ENCODE measurements at places on chromosomes 12 and 14.

GRCh38 chr12:61916831-61917230, 343.4 kb upstream of the USP15 start:
- DNase-seq, result no peak

- DNase-seq, result no peak
Measured at GRCh38 chr14:40447017-40447416, 1014.8 kb upstream of the FBXO33 start.

- no peak for DNase-seq
Measured at GRCh38 chr12:122887819-122888212, 8.1 kb downstream of the VPS37B start.

DNA sequence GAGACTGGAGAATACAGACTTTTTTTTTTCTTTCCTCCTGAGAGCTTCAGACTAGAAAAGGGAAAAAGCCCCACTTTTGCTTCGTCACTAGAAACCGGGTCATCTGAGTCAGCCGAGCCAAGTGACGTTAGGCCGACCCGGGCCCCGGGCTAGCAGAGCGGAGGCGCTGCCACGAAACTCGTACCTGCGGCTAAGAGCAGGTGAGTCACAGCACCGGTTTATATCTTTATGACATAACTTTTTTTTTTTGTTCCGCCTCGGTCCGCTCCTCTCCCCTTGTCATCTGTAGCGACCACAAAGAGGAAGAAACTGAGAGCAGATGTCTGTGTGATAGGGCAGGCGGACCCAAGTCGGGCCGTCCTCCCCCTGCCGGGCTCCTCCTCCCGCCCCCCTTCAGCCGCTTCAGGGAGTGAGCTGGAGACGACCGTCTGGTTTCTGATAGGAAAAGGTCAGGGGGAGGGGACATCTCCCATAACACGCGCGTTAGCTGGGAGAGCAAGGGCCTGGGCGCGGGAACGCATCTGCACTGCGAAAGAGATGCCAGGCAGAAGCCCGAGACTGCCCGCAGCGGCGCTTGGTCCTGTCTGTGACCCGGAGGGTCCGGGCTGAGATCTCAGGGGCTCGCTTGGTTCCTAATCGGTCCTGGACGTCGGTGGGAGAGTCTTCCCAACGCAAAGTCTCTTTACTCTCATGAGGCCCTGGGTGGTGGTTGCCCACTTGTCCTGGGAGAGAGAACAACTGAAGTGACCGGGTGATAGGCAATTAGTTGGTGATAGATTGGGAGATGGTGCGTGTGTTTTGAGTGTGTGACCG, 586 bp downstream of the TTC6 start:
- no peak for DNase-seq

GRCh38 chr14:33564774-33565630, 385.9 kb downstream of the EGLN3 start:
- DNase-seq, result peak; percentile 47

GRCh38 chr14:25358330-25358729, 308.4 kb upstream of the STXBP6 start:
- no peak for DNase-seq

DNA sequence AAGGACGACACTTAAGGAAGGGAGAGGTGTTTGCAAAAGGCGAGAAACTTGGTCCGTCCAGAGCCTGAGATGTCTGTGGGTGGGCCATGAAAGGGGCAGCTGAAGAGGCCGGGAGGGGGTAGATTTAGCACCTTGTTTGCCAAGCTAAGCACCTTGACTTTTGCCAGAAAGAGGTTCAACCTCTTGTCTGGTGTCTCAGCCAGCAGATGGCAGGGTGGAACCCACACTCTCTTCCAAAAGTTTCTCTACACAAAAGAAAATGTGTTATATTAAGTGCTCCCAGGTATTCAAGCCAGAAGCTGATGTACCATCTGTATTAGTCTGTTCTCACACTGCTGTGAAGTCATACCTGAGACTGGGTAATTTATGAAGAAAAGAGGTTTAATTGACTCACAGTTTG, 69.9 kb downstream of the SUDS3 start:
- no peak for DNase-seq

GRCh38 chr12:16350682-16351081, 3.2 kb downstream of the MGST1 start:
- peak; percentile 96 for DNase-seq

GRCh38 chr14:104419865-104420505, 159.6 kb upstream of the C14orf180 start:
- no peak for DNase-seq

DNA sequence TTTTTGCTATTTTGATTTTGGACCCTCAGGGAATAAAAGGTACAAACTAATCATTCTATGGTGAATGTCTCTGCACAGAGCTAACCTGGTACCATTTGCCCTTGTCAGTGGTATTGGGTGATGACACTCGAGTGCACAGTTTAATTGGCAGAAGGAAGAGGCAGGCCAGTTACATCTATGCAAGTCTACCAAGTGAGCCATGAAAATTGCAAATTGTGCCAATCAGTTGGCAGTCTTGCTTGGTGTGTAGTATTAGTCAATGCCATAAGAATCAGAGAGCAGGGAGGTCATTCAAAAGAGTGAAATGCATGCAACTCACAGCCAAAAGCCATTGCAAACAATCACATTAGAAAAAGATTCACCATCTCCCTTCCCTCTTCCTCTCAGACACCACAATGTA, 479.6 kb downstream of the ADAMTS20 start:
- no peak for DNase-seq

DNA sequence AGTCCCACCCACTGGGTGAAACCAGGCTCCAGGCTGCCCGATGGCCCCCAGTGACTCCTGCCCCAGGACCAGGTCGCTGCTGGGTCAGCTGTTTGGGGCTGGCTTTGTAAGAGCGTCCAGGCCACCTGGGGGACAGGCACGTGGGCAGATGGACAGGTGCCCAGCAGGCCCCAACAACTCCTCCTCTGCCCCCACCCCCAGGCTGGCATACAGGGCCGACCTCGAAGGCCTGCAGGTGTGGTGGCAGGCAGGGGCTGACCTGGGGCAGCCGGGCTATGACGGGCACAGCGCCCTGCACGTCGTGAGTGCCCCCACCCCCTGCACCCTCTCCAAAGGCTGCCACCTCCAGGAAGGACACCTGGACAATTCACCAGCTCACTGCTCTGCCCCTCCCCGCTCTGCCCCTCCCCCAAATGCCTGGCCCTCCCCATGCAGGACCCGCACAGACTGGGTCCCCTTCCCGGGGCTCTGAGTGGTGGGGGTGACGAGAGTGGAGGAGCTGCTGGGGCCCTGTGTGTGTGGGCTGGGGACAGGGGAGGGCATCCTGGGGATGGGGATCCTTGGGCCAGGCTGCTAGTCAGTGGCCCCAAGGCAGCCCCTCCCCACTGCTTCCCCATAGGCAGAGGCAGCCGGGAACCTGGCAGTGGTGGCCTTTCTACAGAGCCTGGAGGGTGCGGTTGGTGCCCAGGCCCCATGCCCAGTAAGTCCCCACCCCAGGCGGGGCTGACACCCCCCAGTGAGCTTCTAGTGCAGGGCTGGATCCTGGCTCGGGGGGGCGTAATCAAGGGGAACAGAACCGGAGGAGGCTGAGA, 26.0 kb downstream of the ASPG start:
- DNase-seq, result no peak

- DNase-seq, result no peak
Measured at GRCh38 chr12:87198181-87198580, 831.0 kb downstream of the C12orf50 start.

GRCh38 chr14:101992708-101993107, 28.3 kb downstream of the DYNC1H1 start:
- no peak for DNase-seq

DNA sequence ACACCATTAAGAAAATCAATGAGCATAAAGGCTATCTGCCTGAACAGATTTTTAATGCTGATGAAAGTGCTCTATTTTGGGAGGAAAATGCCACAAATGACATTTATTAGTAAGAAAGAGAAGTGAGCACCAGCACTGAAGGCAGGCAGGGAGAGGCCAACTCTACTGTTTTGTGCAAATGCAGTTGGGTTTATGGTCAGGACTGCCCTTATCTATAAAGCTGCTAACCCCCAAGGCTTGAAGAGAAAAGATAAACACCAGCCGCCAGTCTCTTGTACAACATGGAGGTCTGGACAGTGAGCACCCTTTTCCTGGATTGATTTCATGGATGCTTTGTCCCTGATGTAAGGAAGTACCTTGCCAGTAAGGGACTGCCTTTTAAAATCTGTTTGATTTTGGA, 246.8 kb upstream of the SFSWAP start:
- no peak for DNase-seq

DNA sequence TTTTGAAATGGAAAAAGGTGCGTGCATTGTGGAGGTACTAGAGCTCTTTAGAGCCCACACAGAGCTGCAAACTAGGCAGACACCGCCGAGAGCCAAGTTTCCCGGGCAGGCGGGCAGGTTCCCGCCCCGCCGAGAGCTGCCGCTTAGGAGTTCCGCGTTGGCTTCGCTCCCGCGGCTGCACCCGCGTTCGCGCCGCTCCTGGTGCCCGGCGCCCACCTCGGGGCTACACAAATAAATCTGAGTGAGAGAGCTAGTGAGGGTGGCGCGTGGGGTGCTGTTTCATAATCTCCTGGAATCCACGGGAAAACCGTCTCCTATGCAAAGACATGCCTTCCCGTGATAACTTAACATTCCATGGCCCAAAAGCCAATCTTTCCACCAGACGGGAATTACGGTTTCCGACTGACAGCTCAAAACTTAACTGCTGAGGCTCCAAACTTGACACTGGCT, 645 bp downstream of the KITLG start:
- no peak for DNase-seq

GRCh38 chr14:24237463-24237955, 4.8 kb downstream of the GMPR2 start:
- DNase-seq, result no peak

DNA sequence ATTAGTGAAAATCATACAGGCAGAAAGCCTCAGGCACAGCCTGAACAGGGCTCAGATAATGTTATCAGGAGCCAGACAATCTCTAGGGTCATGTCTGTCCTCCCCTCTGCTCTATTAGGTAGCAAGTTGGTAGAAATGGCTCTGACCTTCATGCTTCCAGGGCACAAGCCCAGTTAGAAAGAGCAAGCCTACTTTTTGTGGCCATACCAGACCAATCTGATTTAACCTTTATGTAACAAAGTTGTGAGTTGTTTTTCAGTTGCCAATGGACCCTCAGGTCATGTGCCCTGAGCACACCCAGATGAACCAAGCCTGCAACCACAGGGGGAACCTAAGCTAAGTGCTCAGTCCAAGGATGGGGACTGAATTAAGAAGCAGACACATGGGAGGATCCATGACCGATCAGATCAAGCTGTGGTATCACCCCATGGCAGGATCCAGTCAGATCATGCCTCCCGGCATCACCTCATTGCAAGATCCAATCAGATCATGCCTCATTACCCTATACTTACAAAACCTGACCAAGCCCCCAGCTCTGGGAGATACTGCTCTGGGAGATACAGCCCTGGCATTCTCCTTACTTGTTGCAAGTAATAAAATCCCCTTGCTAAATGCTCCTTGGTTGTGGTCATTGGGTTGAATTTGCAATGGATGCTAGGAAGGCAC, 18.8 kb upstream of the HIGD1C start:
- no peak for DNase-seq

DNA sequence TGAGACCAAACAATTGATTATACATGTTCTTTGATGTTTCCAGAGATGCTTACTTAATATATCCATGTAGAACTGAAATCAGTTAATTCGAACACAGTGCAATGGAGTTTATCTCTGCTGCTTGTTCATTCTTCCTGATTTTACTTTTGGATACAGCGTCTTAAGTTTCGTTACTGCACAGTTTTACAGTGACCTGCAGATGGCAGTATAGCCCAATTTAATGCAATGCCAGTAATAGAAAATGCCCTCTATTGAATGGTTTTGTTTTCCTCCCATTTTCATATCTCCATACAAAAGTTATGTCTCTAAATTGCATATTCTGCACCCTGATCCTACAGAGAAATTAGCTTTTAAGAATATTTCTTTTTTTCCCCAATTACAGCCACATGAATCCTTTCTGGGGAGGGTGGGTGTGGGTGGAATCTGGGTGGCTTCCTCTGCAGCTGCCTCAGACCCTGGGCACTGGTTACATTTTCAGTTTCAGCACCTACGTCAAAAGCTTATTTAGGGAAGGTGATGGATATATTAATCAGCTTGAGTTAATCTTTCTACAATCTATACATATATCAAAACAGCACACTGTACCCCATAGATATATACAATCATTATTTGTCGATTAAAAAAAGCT, 101.1 kb upstream of the DCD start:
- peak; percentile 48 for DNase-seq

DNA sequence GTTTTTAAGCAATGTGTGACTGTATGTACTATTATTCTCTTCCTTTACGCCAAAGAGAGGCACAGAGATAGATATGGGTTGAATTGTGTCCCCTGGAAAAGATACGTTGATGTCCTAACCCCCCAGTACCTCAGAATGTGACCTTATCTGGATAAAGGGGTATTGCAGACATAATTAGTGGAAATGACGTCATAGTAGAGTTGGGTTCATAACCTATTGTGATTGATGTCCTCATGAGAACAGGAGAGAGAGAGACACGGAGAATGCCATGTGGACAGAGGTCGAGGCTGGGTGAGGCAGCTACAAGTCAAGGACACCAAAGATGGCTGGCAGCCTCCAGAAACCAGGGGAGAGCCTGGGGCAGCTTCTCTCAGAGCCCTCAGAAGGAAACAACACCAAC, 376.3 kb downstream of the FUT8 start:
- DNase-seq, result no peak

DNA sequence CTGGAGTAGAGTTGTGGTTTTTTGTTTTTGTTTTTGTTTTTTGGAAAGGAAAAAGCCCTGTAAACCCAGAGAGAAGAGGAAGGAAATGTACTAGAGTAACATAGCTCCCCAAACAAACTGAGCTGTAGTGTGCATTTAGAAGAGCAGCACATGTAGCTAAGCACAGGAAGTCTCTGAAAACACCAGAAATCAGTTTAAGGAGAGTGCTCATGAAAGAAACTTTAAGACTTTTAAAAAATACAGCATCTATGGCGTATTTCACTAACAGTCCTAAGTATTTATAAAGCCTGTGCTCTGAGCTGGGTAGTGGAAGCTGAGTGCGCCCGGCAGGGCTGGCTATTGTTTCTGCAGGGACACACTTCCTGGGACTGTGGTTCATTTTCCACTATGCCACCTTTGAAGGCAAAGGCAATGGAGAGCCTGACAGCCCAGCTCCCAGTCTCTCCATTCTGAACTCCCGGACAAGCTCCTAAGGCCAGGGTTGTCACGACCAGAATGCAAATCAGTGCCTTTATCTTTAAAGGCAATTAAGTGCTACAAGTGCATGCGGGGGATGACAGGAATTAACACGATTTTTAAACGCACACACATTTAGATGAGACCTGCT, 45.4 kb downstream of the NIN start:
- no peak for DNase-seq

DNA sequence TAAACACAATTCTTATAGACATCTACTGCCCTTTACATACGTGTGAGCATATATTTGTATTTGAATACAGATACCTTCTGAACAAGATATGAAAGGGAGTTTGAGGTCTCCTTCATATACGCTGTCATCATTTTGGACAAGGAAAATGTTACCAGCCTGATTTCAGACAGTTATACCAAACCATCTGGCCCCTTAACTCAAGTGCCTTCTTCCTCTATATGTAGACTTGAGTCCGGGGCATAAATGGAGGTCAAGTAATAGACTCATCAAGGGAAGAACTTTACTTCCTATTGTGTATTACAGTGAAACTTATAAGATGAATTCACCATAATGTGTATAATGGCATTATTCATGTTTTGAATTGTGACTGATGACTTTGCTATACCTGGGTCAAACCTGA, 52.2 kb downstream of the FAR2 start:
- DNase-seq, result no peak

- no peak for DNase-seq
Measured at GRCh38 chr12:48796976-48797375, 8.1 kb upstream of the ADCY6 start.
